ENCODE measurements at places on chromosomes 11 and 22. TPM values are rescaled to one million over a fixed set of nuclear protein-coding genes. Genes with fewer than 3 reads are reported as not detected.
A peak's percentile ranks its signal among the peaks of the same experiment; 100 is the strongest.

DNA sequence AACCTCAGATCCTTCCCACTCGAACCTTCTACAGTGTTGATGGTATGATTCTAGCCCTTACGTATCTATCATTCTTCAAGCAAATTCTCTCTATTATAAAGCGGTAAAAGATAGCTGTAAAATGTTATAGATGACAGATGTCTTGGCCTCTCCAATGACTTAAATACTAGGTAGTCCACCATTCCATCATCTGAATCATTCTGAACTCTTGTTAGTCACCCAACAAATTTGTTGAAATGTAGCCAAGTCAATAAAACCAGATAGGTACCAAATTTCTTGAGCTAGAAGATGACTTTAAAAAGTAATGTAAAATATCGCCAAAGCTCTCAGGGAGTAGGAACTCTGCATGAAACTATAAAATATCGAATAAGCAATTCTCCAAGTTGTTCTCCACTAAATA is 32.6 kb upstream of the PICALM start:
- no peak for DNase-seq

GRCh38 chr11:774873-775592 is 2.3 kb downstream of the GATD1 start:
- no peak for DNase-seq

GRCh38 chr11:1858154-1858553 is 5.3 kb downstream of the LSP1 start:
- DNase-seq = no peak

GRCh38 chr22:31556627-31557203 is 60.4 kb downstream of the SFI1 start:
- no peak for DNase-seq

- no peak for DNase-seq
Observed at GRCh38 chr11:22671751-22672150, 5.3 kb downstream of the GAS2 start.

DNA sequence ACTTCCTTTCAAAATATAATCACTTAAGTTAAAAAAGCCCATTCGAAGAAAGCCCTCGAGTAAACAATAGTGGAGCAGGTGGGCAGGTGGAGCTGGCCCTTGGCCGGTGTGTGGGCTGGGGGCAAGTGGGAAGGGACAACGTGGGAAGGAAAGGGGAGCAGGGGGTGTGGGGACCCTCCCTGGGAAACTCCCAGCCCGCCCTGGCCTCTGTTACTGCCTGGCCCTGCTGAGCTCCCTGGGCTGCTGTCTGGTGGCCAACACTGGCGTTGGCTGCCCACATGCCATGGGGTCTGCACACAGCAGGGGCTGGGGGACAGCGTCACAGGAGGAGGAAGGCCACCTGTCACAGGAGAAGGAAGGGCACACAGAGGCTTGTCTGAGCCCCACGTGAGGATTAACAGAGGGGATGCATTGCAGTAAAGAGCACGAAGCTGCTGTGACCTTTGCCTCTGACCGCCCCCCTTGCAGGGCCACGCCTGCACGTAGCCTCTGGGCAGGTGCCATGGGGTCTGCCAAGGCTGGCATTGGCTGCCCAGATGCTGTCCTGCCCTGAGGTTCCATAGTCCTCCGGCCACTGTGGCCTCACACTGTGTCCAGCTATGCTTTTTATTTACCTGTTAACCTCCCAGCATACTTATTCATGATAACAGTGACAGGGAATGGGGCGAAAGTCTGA is 36.2 kb upstream of the CCDC188 start:
- no peak for DNase-seq

DNA sequence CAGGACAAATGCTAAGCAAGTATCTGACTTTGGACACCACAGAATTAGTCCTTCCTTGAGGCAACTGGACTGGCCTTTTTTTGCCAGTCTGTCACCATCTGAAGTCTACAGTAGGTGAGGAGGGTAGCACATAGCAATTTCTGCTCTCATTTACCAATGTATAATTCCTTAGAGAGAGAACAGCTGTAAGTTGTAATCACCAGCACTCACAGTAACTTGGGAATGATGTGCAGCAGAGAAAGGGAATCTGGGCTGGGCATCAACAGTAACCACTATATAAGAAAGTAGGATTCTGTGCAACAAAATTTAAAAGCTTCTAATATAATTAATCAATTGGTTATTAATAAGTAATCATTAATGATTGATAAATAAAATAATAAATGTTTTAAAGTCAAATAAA is 86.3 kb upstream of the FAT3 start:
- DNase-seq = peak; percentile 87

- DNase-seq = no peak
Observed at GRCh38 chr22:43992331-43992821, 31.7 kb upstream of the PARVB start.

DNA sequence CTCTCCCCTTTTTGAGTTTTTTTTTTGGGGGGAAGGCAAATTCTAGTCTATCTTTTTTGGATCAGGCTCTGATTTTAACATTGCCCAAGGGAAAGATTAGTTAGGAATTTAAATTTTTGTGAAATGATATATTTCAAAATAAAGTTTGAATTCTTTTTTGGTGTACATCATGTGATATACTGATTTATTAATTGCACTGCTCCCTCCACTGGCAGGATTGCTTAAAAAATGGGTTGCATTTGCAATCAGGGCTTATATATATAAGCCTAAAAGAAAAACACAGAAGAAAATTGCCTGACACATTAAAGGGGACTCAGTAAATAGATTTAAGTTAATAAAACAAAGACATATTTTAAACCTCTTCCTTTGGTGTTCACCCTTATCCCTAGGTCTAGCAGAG is 1.2 kb downstream of the DYNC2H1 start:
- DNase-seq = no peak

GRCh38 chr11:38842991-38843390 is 2245.0 kb upstream of the RAG2 start:
- no peak for DNase-seq

DNA sequence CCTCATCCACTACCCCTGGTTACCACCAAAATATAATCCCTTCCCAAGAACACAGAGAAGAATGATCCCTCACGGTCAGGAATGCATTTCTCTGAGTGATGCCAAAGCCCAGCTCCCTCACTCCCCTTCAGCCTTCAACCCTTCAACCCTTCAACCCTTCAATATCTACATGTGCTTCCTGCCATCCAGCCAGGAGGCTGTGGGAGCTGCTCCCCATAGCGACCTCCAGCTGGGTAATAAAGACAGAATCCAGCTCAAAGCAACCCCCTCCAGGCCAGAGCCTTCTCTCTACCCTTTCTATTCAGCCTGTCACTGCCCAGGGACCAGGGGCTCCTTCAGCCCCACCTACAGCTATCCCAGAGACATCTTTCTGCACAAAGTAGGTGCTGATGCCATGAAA is 2.7 kb downstream of the ARHGAP1 start:
- no peak for DNase-seq

- no peak for DNase-seq
Observed at GRCh38 chr22:38948181-38948940, 9.0 kb upstream of the APOBEC3A start.

- no peak for DNase-seq
Observed at GRCh38 chr11:13278609-13279486, 1.3 kb downstream of the BMAL1 start.

The B4GAT1 gene
- 29.7 TPM for total RNA-seq

The LRRC74B gene
- total RNA-seq = not detected

The FAM111A gene
- total RNA-seq = 55.9 TPM

All from left lung (tissue), 14 donors.